ENCODE measurements at places on chromosomes 7 and 10. TPM values are rescaled to one million over a fixed set of nuclear protein-coding genes. Genes with fewer than 3 reads are reported as not detected.

The THSD7A gene
- not detected for total RNA-seq

- DNase-seq, result no peak
Measured at GRCh38 chr7:16744518-16745250, 8.9 kb upstream of the TSPAN13 start.

GRCh38 chr10:17216217-17216900 lies 11.7 kb upstream of the VIM start:
- peak; percentile 97 for DNase-seq

DNA sequence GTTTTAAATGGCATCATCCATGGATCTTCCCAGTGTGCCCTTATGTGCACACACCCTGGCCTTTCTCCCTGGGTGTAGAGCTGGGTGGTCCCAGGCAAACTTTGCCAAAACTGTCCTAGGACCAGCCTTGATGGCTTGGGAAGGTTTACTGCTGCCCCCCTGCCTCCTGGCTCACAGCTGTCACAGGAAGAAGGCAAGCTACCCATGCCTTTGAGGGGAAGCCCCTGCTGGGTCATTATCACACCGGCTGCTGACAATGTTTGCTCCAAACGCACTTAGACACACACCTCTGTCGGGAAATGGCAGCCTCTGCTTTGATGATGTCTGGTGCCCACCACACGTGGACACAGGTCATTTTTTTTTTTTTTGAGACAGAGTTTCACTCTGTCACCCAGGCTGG lies 25.2 kb upstream of the FIGNL1 start:
- no peak for DNase-seq

DNA sequence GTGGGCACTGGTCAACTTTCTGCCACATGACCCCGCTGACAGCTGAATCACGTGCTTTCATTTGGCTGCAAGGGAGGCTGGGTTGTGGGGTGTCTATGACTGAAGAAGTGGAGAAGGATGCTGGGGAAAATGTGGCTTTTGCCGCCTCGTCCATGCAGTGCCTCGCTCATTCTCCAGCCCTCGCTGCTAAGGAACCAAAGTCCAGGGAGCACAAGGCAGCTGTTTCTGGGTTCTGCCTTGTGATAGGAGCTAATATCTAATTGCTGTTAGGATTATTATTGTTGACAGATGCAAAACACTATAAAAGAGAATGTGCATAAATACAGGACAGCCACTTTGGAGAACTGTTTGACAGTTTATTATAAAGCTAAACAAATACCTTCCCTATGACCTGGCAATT lies 4.9 kb upstream of the CAMK2B start:
- DNase-seq, result no peak

DNA sequence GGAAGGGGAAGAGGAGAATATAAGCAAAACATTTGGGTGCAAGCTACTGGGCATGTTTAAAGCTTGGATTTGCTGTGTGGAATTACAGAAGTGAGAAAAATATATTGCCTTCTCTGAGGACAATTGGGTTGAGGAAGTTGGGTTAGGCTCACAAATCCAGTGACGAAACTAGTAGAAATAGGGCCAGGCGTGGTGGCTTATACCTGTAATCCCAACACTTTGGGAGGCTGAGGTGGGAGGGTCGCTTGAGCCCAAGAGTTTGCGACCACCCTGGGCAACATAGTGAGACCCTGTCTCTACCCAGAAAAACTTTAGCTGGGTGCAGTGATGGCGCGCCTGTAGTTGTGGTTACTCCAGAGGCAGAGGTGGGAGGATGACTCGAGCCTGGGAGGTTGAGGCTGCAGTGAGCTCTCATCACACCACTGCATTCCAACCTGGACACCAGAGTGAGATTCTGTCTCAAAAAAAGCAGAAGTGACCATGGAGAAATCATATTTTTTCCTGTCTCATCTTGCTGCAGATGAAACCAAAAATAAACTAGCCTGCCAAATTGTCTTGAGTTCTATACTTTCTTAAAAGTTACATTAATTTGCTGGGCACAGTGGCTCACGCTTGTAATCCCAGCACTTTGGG lies 22.4 kb downstream of the NRBF2 start:
- DNase-seq, result no peak

Data from mammary epithelial cell (primary cell).